ENCODE measurements at places on chromosomes 13 and 19.

DNA sequence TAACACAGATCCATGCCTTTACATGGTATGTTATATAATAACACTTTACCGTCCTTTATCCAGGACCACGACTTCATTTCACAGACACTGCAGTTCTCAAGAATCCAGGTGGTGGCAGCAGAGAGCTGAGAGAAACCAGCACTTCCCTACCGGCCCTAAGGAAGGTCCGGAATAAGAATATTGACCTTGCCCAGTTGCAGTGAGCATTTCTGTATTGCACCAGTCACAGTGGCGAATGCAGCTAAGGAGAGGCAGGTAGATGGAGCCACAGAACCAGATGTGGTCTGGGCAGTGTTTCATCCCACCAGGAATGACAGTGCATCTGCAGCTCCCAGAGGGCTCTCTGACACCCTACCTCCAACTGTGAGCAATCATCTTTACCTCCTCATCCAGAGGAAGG is 44.6 kb downstream of the ZNF787 start:
- peak; percentile 60 for DNase-seq

- no peak for DNase-seq
These were observed 2.4 kb downstream of the RNF6 start for GRCh38 chr13:26219726-26220125.

DNA sequence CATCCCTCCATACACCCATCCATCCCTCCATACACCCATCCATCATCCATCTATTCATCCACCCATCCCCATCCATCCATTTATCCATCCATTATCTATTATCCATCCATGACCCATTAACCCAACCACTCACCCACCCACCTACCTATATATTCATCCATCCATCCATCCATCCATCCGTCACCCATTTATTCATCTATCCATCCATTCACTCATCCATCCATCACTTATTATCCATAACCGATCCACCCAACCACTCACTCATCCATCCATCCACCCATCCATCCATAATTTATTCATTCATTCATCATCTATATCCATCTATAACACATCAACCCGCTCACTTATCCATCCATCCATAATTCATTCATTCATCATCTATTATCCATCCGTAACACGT is 28.7 kb upstream of the PTPRS start:
- DNase-seq = no peak

DNA sequence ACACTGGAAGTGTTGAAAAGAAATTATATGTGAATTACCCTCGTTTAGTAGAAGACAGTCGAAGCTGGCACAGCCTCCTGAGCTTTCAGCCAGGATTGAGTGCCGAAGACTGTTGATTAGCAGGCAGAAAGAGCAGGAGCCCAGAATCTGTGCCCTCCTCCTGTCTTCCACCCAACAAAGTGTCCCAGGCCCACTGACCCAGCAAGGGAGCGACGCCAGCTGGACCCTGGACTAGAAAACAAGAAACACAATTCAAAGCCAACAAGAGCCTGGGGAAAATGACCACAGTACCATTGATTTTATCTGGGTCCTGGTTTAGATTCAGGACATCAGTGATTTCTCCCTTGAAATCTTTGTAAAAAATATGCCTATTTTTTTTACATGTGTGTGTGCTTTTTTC is 120.7 kb downstream of the RXFP2 start:
- no peak for DNase-seq

GRCh38 chr13:113902481-113902880 is 38.6 kb upstream of the GAS6 start:
- DNase-seq = no peak

DNA sequence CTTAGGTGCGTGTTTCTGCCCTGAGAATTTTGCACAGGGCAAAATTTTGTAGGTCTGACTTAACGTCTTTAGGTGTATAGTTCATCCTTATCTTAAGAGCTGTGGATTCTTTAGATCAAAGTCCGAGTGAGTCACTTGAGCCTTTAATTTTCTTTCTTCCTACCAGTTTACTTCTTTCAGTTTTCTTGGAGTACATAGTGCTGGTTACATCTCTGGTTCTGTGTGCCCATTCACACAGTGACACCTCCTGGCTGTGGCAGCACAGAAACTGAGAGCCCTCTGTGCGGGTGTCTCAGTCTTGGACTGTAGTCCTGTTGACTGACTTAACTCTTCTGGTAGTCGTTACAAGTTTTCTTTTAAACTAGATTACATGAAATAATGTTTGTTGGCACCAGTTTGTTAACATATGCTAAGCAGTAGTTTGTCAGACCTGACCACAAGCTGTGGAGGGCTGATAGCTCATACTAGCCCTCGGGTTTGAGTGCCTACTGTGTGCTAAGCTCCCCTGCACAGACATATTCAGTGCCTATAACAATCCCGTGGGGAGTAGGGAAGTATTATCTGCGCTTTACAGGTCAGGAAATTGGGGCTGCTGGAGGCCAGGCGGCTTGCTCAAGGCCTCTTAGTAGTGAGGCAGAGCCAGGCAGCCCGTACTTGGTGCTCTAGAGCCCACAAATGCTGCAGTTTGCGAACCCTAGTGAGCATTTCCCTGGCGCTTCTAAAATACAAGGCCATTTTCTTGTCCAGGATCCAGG is 1.6 kb downstream of the GATAD2A start:
- DNase-seq = peak; percentile 45

- peak; percentile 64 for DNase-seq
These were observed 68.4 kb downstream of the DIAPH3 start for GRCh38 chr13:60095300-60095699.

DNA sequence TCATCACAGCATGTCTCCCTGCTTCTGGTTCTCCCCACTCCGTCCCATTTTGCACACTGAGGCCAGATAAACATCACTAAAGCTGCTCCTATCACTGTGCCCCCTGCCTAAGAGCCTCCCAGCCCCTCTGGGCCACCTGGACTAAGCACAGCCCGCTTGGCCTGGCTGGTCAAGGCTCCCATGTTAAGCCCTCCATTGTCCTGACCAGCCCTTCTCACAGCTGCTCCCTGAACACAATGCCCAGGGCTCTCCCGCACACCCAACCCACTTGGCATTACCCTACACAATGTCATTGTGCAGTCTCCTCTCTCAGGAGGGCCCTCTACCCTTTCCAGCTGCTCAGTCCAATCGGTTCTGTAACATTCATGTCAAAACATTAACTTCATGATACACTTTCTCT is 133.4 kb downstream of the NUFIP1 start:
- DNase-seq = no peak

GRCh38 chr19:13366529-13367143 is 139.6 kb downstream of the CACNA1A start:
- peak; percentile 44 for DNase-seq

- DNase-seq = peak; percentile 86
These were observed 1.4 kb downstream of the PLPP2 start for GRCh38 chr19:289651-290371.

DNA sequence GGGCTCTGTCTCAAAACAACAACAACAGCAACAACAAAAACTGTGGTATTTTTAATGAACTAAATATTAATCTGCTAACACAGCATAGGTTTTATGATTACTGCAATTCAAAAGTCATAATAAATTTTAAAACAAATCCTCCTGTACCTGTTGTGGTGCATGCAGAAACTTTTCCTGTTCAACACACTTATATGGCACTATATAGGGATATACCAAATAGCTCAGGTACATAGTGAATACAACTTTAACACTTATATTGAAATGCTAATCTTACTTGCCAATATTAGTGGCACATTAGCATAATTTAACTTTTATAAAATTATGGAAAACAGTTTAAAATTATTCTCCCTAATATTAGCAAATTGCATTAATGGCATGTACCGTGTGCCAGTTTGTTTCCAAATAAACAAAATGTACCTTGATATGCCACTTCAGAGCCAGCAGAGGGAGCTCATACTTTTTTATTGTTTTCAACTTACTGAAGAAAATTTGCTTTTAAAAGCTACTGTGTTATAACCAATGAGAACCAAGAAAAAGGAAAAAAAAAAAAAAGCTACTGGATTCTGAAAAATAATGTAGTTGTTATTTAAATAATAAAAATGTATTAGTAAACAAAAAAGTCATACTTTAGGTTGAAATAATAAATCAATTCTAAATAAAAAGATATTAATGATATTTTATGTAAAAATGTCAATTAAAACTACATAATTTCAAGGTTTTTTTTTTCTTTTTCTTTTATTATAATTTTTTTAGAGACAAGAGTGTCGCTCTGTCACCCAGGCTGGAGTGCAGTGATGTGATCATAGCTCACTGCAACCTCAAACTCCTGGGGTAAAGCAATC is 18.0 kb upstream of the RBM26 start:
- peak; percentile 52 for DNase-seq

DNA sequence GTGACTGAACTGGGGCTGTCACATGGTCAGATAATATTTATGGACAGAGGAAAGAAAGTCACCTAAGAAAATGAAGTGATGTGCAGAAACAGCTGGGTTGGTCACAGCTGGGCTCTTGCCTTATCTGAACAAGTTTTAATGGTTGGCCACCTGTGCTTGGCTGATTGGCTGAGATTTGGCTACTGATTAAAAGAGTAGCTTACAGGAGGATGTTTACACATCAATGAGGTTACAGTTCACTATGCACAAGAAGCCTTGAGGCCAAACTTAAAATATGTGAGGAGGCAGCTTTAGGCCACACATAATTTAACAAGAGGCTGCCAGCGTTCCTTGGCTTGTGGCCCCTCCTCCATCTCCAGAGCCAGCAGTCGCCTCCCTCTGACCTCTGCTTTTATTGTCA is 99.2 kb upstream of the C1QTNF9B start:
- DNase-seq = no peak

- no peak for DNase-seq
These were observed 660.4 kb upstream of the KLF12 start for GRCh38 chr13:74794582-74794981.

GRCh38 chr19:2063824-2064223 is 12.8 kb upstream of the MKNK2 start:
- DNase-seq = no peak

DNA sequence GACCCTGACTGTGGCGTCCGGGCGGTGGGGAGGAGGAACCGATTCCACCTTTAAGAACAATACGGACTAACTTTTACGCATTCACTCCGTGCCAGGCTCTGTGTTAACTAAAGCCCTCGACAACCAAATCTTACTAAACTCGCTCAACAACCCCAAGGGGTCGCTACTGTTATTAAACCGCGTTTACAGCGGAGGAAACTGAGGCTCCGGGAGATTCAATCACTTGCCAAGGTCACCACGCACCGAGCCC is 1.2 kb downstream of the SAMD1 start:
- peak; percentile 54 for DNase-seq

DNA sequence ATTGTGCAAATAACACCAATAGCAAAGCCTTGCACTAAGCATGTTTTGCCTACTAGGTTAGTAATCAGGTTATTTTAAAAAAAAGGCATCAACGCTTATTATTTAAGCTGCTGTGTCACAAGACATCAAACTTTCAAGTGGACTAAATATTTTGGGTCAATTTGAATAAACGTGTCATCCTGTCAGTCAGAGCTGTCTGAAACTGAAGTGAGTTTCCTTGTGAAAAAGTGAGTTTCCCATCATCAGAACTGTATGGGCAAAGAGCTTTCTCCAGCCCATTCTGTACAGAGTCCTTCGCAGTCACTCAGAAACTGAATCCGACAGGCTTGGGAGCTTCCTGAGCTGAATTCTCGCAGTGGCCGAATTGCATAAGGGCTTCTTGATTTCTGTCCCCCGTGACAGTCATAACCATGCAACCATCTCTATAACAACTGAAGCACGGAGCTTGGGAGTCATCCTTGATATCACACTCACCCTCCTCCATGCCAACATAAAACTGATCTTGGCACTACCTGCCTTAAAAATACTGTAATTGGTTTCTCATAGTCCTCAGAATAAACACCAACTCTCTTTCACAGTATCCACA is 139.8 kb downstream of the MIPEP start:
- no peak for DNase-seq

DNA sequence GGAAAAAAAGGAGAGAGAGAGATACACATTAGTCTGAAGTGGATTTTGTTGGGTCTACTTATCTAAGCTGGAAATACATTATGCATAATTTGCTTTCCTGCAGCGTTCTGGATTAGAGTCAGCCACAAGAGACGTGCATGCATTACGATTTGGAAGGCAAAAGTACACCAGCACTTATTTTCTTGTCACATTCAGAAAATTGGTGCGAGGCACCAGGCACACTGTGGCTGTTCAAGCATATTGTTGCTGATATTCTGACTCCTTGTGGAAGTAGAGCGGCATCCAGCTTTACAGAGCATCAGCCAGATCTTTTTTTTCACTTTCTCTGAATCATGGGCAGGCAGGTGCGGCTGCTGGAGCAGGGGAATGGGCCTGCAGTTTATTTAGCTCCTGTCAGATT is 905.6 kb upstream of the SPRY2 start:
- no peak for DNase-seq

- DNase-seq = no peak
These were observed 241 bp downstream of the ODAD3 start for GRCh38 chr19:11434703-11435056.

GRCh38 chr13:50682002-50682401 is 161.5 kb downstream of the DLEU7 start:
- no peak for DNase-seq

DNA sequence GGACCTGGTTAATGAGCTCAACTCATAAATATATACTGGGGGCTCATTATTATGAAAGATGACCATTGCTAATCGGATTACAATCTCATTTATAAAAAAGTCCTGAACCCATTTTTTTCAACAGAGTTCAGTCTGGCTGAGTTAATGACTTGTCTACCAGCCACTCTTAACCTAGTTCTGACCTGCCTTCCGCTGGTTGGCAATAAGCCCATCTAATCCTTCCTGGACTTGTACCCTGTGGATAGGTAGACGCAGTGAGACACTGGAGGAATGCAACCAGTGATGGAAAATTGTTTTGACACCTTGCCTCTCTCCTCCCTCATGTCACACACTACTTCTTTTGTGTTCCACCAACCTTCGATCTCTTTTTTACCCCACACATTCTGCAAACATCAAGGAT is 279.9 kb downstream of the FOXO1 start:
- DNase-seq = no peak

GRCh38 chr13:80336776-80337287 is 4.1 kb downstream of the SPRY2 start:
- DNase-seq = no peak

DNA sequence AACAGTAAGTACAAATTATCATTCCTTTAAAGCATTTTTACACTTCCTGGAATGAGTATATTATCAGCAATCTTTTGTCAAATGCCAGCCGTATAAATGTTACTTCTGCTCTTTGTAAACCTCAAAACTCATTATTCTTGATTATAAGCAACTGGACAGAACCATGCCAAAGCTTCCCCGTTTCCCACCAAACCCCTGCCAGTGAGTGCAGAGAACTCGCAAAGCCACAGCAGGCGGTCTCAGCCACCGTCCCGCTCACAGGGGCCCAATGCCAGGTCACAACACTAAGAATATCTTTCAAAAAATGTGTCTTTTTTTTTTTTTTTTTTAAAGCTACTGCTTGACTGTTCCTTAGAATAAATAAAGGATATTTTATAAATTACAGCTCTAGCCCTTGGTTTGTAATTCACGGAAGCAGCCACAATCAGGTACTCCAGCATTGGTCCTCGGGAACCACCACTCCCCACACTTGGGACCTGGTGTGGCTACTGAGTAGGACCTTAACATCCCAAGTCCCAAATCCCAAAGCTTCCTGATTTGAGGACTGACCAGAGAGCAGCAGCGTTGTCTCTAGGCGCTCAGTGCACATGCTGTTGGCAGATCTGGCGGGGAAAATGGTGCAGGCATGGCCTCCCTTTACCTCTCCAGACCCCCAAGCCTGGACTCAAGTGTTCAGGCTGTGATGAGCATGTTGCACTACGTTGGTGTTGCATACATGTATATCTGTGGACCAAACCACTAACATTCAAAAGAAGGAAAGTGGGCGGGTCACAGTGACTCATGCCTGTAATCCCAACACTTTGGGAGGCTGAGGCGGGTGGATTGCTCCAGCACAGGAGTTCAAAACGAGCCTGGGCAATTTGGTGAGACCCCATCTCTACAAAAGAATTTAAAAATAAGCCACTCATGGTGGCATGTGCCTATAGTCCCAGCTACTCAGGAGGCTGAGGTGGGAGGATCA is 19.0 kb downstream of the KCTD15 start:
- DNase-seq = no peak

All from NCI-H69 (cell line).